Esophagus mucosa (tissue), 1 donor: ENCODE measurements at places on chromosomes 13 and 19.
A peak's percentile ranks its signal among the peaks of the same experiment; 100 is the strongest.

DNA sequence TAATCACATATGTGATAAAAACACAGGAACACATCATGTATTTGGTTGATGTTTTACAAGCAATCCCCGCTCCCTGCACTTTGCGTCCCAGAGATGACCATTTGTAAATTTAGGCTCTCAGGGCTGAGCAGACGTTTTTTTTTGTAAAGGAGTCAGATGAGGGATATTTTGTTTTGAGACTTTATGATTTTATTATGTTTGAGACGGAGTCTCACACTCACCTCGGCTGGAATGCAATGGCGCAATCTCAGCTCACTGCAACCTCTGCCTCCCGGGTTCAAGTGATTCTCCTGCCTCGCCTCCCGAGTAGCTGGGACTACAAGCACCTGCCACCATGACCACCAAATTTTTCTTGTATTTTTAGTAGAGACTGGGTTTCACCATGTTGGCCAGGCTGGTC lies 1.4 kb downstream of the TLE6 start:
- no peak for ATAC-seq

- no peak for ATAC-seq
Measured at GRCh38 chr13:45752510-45752909, 50.4 kb downstream of the CBY2 start.

GRCh38 chr13:105573136-105573535 lies 962.3 kb downstream of the EFNB2 start:
- ATAC-seq, result no peak

GRCh38 chr19:51511353-51511752 lies 9.8 kb upstream of the SIGLEC12 start:
- no peak for ATAC-seq

- peak; percentile 6 for ATAC-seq
Measured at GRCh38 chr19:3573162-3573857, 566 bp downstream of the HMG20B start.

GRCh38 chr13:46662690-46663089 lies 109.7 kb downstream of the LRCH1 start:
- no peak for ATAC-seq

DNA sequence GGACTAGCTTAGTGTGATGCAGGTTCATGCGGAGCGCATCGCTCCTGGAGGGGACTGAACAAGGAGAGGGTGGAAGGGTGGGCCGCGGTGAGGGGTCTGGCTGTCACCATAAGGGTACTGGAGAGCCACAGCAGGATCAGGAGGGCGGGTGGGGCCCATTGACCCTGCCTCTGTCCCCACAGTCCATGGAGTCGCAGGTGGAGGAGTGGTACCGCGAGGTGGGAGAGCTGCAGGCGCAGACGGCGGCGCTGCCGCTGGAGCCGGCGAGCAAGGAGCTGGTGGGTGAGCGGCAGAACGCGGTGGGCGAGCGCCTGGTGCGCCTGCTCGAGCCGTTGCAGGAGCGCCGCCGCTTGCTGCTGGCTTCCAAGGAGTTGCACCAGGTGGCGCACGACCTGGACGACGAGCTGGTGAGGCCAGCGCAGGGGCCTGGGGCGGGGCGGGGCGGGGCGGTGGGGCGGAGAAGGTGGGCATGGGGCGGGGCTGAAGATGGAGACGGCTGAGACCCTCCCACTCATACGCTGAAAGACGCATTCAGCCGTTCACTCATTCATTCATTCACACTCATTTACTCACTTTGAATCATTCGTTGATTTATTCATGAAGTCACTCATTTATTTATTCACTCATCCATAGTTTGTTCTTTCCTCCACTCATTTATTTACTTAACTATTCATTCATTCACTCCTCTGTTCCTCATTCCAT lies 27.5 kb upstream of the SHKBP1 start:
- ATAC-seq, result peak; percentile 59

DNA sequence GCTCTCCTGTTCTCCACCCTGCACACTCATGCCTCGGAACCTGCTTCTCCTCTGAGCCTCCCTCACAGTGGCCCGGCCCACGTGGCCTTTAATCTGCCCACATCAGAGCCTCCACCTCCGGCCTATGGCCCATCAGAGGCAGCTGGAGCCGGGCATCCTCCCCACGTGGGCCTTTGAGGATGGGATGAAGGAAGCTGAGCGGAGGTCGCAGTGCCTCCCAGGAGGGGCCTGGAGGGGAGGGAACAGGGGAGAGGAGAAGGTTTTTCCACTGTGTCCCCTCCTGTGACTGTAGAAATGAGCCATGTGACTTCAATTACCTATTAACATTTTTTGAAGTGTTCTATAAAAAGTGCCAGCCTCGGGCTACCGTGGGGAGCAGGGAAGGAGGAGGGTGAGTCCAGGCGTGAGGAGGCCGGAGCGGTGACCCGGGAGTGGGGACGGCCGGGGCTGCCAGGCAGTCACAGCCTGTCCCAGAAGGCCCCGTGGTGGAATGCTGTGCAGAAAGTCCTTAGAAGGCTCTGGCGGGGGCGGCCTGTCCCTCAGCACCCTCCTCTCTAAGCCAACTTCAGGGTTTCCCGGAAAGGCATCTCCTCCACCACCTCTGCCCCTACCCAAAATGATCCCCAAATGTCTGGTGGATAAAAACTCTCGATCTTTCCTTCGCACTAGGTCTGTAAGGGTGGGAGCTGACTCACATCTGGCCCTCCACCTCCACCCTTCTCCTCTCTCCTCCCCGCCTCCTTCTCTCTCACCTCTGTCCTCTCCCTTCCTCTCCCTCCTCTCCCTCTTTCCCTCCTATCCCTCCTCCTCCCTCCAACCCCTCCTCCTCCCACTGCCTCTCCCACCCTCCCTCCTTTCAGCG lies 24.8 kb upstream of the SLC1A5 start:
- peak; percentile 23 for ATAC-seq

DNA sequence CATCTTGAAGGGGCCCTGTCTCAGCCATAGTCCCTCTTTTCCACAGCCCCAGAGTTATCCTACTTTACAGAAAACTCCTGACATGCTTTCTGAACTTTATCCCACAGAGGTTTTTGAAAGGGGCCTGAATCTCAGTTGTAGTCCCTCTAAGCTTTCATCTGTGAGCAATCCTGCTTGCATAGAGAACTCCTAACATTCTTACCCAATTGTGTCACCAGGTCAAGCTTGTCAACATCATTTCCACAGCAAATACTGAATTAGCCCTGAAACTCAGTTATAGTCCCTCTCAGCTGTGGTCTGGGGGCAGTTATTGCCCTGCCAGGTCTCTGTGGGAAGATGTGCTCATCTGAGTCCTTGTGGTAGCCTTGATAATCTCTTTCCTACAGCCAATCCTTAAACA lies 2190.3 kb upstream of the PCDH20 start:
- ATAC-seq, result no peak

GRCh38 chr13:108270442-108270841 lies 924 bp downstream of the TNFSF13B start:
- ATAC-seq, result no peak

DNA sequence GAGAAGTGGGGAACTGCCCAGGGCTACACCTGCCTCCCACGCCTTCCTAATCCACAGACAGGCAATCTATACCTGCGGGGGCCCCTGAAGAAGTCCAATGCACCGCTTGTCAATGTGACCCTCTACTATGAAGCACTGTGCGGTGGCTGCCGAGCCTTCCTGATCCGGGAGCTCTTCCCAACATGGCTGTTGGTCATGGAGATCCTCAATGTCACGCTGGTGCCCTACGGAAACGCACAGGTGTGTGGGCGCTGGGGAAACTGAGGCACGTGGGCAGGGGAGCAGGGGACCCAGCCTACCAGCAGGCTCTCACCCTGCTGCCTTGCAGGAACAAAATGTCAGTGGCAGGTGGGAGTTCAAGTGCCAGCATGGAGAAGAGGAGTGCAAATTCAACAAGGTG lies 1.4 kb downstream of the IFI30 start:
- no peak for ATAC-seq

DNA sequence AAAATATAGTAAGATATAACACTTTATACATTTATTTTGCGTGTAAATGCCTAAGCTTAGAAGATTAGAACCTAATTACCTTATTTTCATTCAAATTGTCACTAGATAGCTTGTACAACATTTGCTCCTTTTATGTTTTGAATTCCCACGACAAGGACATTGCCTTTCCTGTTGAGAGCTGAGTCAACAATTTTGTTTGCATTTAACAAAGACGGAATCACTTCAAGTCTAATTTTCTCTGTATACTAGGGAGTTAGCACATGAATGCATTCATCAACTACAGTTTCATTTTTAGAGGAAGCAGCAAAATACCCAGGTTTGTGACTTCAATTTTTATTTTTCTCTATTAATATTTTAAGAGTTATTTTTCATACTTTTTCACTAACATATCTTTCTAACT lies 48.7 kb upstream of the PCCA start:
- ATAC-seq, result no peak

DNA sequence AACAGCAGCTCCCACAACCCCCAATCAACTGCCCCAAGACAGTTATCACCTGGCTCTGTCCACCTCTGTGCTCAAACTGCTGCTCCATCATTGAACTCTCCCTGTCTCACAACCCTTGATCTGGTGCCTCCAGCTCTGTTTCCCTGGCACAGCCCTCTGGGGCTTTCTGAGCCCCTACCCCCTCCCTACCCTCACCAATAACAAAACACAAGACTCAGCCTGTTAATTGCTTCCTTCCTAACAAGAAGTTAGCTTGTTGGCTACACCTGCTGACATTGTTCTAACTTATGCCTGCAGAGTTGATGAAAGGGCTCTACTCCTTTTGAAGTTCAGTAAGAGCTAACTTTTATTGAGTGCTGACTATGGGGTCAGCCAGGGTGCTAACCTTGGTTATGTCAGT lies 99.4 kb upstream of the FNDC3A start:
- ATAC-seq, result no peak

DNA sequence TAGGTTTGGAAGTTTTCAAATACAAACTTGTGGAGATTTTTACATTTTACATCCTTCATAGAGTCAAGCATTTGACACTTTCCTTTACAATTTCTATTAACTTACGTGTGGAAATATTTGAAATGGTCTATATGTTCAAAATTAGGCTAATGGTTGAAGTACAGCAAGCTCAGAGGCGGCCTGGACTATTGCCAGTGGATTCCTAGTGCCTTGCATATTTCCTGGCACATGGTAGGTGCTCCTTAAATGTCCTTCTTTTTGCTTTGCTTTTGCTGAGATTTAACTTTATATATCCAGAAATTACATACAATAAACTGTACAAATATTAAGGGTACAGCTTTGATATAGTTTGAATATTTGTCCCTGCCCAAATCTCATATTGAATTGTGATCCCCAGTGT lies 93.9 kb downstream of the UBL3 start:
- ATAC-seq, result no peak

- ATAC-seq, result no peak
Measured at GRCh38 chr13:93603043-93603442, 376.4 kb downstream of the GPC6 start.

DNA sequence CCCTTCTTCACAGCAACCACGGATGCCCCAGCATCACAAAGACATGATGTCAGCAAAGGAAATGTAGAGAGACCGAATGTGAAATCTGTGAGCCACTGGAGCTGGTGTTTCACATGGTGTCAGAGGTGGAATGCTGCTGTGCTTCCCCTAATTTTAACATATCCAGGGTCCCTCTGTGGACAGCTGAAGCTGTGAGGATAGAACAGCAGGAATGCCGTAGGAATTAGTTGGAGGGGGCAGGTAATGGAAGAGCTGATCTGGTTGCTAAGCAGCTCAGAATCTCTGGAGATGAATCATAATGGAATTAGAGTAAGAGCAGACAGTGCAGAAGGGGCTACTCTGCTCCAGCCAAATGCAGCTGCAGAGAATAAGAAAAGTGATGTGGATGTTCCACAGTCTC lies 68.9 kb upstream of the ZNF835 start:
- no peak for ATAC-seq

DNA sequence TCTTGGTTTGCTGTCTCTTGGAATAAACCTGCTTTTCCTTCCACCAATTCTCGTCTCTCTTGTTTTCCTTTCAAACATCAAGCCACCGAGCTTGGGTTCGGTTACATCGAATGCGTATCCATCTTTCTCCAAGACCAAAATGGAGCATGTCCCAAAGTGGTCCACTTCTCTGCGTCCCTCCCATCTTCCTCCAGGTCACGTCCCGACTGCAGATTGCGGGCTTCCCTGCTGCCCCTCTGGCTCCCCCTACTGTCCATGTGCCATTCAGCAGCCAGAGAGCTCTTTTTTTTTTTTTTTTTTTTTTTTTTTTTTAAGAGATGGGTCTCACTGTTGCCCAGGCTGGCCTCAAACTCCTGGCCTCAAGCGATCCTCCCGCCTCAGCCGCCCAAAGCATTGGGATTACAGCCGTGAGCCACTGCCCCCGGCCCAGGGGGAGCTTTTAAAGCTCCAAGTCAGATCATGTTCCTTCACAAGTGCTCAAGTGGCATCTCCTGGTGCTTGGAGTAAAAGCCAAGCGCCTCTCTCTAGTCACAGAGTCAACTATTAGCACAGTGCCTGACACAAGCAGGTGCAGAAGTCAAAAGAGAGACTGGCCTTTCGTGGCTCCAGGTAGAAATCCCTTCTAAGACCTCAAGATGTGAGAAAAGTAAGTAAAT lies 10.0 kb downstream of the COL5A3 start:
- no peak for ATAC-seq

GRCh38 chr19:9552536-9553274 lies 14.3 kb upstream of the ZNF426 start:
- ATAC-seq, result no peak

- no peak for ATAC-seq
Measured at GRCh38 chr13:109012115-109012514, 382.7 kb downstream of the MYO16 start.

DNA sequence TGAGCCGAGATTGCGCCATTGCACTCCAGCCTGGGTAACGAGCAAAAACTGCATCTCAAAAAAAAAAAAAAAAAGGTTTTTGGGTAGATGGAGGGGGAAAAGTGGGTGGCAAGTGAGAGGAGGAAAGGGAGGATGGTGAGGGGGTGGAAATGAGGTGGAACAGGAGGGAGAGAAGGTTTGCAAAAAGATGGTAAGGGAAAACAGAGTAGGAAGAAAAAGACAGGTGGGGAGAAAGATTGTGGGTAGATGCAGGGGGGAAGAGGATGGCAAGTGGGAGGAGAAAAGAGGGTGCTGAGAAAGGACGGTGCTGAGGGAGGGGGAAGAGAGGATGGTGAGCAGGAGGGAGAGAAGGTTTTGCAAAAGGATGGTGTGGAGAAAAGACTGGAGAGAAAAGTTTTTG lies 57.8 kb upstream of the C1QTNF9B start:
- ATAC-seq, result no peak

- ATAC-seq, result no peak
Measured at GRCh38 chr13:96935901-96936300, 58.4 kb downstream of the OXGR1 start.
